Stimulated activated CD4-positive, alpha-beta T cell treated with anti-CD3 and anti-CD28 coated beads, Interleukin-2, amount 100 ng/mL, for 24 hours (primary cell): ENCODE measurements at places on chromosomes 13 and 19.
A peak's percentile ranks its signal among the peaks of the same experiment; 100 is the strongest.

GRCh38 chr19:42552086-42553065, 24.1 kb upstream of the CEACAM1 start:
- no peak for DNase-seq

DNA sequence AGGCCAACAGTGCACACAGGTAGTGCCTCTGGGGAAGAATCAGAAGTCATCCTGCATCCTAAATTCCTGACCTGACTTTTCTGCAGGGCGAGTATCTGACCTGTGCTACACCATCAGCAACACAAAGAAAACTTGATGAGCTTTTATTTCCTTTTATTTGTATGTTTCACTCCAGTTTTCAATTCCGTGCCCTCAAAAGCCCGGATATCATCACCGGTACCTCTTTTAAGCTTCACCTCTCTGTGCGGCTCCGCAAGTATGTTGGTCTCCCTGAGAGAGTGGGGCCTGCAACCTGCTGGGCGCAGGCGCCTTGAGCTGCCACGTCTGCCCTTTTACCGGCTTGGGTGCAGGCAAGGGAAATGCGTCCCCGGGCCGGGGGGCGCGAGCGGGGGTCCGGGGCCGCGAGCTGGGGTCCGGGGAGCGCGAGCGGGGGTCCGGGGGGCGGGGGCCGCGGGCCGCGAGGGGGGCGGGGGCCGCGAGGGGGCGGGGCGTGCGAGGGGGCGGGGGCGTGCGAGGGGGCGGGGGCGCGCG, 4.3 kb upstream of the DUXA start:
- DNase-seq, result peak; percentile 22

DNA sequence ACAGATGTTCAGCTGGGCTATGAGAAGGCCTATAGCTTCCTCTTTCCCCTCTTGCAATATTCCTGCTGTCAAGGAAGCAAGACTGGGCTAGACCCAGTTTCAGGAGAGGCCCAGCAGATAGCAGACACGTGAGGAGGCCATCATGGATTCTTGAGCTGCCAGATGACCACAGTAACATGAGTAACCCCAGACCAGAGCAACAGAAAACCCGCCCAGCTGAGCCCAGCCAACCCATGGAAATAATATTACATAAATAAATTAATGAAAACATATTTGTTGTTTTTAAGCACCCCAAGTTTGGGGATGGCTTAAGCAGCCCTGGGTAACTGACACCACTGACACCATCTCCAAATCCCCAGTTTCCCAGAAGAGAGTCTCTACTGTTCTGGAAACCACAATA, 50.2 kb upstream of the PDCD5 start:
- DNase-seq, result no peak

- DNase-seq, result no peak
Observed at GRCh38 chr13:96460609-96461008, 370.7 kb downstream of the HS6ST3 start.

DNA sequence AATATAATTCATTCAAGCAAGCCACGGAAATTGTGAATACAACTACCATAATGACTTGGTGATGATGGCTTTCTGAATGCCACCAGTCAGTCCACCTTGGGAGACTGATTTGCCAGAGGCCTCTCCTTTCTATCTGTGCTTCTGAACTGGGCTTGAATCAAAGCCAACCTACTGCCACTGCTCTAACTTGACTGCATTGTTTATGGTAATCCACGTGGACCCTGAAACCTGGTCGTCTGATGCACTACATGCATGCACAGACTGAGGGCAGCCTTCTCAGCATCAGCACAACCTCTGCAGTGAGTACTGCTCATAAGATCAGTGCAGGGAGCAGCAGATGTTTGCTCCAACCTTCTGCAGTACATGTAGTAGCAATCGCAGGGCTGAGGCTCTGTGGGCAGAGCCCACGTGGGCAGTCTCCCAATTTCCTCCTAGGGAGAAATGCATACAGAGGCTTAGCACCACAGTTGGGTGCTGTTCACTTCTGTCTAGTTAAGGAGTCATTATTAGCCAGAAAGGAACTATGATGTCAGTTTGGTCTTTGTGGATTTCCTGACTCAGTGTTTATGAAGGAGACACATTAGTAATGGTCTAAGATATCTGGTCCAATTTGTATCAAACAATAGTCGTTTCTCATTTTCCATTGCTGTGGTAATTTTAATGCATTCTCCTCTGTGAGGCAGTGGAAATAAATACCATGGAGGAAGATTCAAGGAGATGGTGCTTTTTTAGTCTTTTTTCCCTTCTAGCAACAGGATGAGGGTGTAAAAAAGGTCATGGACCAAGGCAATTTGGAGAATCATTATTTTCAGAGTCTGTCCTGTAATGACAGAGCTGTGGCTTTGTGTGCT, 82.5 kb downstream of the AKAP11 start:
- peak; percentile 44 for DNase-seq

DNA sequence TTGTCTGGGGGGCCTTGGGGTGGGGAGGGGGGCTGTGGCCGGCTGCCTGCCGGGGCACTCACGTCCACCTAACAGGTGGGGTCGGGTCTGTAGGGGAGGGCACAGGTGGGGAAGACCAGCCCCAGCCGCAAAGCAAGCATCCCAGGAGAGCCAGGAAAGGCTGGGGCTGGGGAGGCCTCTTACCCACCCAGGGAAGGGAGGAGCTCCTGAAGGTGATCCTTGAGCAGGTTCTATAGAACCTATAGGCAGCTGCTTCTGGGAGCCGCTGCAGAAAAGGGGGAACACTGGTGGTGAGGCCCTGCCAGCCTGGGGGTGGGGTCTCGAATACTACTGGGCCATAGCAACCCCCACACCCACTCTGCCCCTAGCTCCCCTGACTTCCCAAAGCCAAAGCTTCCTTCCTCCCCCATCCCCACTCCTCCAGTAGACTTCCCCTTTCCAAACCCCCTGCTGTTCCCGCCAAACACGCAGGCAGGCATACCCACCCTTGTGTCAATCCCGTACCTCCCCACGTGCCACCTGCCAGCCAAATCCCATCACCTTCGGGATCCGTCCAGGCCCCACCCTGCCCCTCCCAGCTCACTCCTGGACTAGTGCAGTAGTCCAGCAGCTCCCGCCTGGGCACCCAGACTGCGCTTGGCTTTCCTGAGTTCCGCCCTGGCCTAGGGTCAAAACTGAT, 5.6 kb downstream of the KLF16 start:
- DNase-seq, result no peak

DNA sequence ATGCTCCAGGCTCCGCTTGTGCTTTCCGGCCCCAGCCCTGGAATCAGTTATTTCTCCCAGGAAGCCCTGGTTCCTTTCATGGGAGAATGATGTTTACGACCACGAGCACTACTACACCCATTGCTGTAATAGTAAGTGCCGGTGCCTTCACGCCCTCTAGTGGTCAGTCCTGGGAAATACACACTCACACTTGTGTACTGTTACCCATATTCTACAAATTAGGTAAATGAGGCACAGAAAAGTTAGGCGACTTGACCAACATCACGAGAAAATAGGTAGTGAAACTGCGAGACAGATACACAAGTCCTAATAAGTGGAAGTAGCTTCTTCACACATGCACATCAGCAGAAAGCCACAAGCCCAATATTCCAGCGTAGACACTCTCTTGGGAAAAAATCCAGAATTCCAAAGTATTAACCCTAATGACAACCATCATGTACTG, 21.7 kb downstream of the CEACAM21 start:
- DNase-seq, result peak; percentile 77

GRCh38 chr13:97212601-97213040, 9.5 kb upstream of the MBNL2 start:
- DNase-seq, result no peak

DNA sequence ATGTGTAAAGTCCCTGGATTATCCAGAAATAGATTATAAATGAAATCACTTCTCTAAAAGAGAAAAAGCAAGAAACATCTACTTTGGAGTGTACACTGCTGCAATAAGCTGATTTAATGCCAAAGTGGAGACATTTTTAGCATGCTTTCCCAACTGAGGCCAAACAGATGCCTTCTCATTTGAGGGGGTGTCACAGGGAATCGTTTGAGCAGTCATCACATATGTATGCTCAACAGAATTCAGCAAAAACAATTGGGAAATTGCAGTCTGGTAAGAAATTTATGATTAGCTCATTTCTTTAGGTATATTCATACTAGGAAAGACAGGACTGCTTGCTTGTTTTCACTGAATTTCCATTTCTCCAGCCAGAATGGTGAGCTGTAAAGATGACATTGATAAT, 27.3 kb upstream of the TPP2 start:
- no peak for DNase-seq

GRCh38 chr19:15471639-15472101, 7.3 kb upstream of the RASAL3 start:
- no peak for DNase-seq

GRCh38 chr19:32403291-32403995, 2.1 kb upstream of the DPY19L3 start:
- DNase-seq, result no peak

- no peak for DNase-seq
Observed at GRCh38 chr13:44171156-44171555, 202.5 kb upstream of the SERP2 start.

DNA sequence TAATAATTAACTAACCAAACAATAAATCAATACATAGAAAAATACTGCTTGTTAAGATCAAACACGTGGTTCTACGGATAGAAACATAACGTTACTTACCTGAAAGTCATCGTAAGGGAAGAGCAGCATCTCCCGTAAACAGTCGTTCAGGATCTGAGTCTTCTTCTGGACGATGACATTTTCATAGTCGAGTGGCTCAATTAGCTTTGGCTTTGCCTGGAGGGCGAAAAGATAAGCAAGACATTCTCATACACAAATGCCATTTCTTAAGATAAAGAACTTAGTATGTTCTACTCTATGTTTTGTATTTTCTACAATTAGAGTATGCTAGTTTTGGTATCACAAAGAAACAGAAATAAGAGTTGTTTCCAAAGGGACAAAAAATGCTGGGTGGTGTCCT, 22.5 kb downstream of the DOCK9 start:
- no peak for DNase-seq

DNA sequence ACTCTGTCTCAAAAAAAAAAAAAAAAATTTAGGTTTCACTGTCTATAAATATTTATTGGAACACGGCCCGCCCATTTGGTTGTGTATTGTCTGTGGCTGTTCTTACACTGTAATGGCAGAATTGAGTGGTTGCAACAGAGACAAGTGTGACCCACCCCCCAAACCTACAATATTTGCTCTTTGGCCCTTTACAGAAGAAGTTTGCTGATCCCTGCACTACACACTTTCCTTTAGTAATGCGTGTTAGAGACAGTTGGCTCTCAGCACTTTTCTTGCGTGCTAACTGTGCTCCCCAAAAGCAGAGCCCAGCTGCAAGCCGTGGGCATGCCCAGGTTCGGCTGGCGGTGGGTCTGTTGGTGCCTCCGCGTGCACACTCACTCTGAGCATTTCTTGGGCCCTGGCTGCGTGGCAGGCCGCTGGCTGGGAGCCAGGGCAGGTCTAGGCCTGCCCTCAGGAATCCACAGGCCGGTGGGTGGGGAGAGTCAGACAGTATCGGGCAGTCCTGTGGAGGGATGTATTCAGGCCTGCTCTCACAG, 72.6 kb downstream of the SIPA1L3 start:
- DNase-seq, result no peak

DNA sequence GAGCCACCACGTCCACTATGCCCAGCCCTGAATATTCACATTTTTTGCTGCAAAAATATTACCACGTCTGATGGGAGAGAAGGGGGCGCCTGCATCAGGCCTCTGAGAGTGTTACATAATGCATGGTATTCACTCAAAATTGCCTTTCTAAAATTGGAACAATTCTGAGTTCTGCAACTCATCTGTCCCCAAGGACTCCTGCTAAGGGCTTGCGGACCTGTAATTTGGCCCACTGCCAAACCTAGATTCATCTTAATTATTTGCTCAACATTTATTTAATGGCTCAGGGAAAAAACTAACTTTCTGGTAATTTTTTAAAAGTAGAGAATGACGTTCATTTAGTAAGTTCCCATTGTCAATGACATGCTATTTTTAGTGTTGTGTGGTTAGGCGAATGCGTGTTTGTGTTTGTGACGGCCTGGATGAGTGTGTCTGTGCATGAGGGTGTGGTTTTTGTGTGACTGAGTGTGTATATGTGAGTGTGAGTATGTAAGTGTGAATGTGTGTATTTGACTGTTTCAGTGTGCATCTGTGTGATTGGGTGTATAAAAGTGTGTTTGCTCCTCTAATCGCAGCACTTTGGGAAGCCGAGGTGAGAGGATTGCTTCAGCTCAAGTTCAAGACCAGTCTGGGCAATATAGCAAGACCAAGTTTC, 8.8 kb downstream of the INAFM1 start:
- no peak for DNase-seq

DNA sequence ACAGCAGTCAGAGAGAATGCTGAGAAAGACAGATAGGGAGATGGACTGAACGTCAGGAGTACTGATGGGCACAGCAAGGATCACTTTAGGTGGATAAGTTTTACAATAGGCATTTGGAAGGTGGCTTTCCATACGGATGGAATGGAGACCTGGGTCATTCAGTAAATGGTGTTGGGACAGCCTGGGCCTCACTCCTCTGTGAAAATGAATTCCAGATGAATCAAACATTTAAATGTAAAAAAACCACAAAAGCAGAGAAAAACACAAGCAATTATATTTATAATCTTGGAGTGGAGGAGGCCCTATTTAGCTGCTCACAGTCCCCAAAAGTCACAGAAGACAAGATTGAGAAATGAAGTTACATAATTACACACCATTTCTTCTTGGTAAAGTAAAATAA, 4.7 kb downstream of the IL17D start:
- no peak for DNase-seq

DNA sequence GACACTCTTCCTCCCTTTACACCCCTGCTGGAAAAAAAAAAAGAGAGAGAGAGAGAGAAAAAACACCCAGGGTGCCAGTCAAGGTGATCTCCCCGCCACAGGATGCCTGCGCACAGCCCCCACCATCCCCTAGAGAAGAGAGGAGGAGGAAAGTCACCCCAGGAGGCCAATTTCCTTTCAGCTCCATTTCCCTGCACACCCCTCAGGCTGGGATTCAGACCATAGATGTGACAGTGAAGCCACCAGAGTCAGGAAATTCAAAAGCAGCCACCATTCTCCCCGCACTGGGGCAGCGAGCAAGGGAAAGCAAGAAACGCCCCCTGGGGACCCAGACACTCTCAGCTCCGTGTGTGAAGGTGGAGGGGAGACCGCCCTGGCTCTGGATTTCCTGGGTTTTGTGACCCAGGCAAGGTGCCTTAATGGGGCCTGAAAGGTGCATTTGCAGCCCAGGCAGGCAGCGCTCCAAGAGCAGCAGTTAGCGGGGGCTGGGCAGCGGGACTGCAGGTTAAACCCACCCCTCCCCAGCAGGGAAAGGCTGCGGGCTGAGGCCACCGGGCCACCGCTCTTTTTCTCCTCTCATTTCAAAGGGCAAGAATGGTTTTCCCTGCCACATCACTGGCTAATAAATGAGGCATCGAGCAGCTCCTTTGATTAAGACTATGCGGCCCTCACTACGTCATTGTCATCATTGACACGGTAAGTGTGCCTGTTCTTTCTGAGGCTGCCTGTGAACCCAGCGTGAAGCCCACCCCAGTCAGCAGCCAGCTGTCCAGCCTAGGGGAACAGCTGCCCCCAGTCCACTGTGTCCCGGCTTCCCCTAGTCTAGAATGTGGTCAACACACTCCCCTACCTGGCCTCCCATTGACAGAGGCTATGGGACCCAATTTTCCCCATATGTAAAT, 83.8 kb upstream of the TM9SF2 start:
- no peak for DNase-seq
